Ascending aorta (tissue), 2 donors: ENCODE measurements at places on chromosomes 12 and 14. TPM values are rescaled to one million over a fixed set of nuclear protein-coding genes. Genes with fewer than 3 reads are reported as not detected.

DNA sequence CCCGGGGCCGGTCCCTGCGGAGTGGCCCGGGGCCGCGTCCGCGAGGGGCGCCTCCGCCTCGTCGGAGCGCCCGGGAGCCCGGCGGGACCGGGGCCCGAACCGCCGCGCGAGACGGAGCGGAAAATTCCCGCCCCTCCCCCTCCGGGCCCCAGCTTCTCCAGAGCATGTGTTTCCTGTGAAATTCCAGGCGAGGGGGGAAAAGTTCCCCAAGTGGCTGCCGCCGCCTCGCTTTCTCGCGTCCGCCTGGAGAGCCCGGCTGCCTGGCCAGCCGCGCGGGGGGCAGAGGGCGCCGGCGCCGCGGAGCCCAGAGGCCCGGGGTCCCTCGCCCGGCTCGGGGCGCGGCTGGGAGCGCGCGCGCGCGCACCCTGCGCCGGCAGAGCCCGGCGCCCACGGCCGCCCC, 904 bp downstream of the CACNA1C start:
- DNase-seq: peak; percentile 74

GRCh38 chr14:31026077-31026449, at the start of gene STRN3:
TSS of gene STRN3 (minus strand) at chr14:31026379. CDS start at chr14:31026185, 194 bp downstream.
- no peak for DNase-seq

- DNase-seq: no peak
These were observed 2.9 kb upstream of the RTL1 start for GRCh38 chr14:100906420-100906819.

CELA1 gene
- total RNA-seq: not detected

ZNF384 gene
- total RNA-seq: 15.1 TPM

- no peak for DNase-seq
These were observed 61.1 kb upstream of the DLK1 start for GRCh38 chr14:100665511-100666032.

DNA sequence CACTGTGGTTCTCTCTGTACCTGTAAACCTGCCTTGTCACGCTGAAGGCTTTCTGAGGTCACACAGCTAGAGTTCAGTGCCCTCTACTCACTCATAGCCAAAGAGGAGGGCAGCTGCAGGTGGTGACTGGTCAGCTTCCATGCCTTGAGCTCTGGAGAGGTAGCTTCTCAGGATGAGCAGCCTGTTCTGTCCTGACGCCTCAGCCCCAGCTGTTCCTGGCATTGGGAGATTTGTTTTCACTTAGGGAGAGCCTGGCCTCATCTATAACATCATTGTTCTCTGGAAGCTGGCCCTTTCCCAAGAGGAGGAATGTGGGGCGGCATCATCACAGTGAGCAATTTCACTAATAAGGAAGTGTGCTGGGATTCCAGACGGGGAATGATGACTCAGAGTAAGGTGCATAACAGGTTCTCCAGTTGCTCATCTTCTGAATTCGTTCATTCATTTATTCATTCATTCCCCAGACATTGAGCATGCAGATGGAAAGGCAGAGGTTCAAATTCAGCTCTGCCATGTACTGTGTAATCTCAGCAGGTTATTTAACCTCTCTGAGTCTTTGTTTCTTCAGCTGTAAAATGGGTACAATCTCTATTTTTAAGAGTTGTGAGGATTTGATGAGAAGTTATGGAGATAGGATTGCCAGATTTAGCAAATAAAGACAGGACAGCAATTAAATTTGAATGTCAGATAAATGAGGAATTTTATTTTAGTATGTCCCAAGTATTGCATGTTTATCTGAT, 255.8 kb upstream of the CRY1 start:
- no peak for DNase-seq

DNA sequence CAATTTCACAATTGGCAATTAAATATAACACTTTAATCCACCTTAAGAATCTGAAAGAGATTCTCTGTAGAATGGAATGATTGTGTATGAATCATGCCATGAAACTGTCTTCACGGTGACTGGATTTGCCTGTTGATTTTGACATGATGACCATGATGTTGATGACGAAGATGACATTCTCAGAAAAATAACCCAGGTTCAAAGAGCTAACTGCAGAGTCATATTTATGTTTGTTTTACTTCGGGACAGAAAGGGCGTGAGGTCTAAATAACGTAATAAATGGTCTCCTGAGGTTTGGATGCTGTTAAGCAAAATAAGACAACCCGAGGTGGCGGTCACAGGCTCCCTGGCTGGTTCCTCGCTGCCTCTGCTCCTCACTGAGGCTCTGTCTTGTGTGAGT, 532.0 kb downstream of the TMEM121 start:
- DNase-seq: no peak
